Frontal cortex (tissue), 4 donors: ENCODE measurements at places on chromosomes 4 and X.

DNA sequence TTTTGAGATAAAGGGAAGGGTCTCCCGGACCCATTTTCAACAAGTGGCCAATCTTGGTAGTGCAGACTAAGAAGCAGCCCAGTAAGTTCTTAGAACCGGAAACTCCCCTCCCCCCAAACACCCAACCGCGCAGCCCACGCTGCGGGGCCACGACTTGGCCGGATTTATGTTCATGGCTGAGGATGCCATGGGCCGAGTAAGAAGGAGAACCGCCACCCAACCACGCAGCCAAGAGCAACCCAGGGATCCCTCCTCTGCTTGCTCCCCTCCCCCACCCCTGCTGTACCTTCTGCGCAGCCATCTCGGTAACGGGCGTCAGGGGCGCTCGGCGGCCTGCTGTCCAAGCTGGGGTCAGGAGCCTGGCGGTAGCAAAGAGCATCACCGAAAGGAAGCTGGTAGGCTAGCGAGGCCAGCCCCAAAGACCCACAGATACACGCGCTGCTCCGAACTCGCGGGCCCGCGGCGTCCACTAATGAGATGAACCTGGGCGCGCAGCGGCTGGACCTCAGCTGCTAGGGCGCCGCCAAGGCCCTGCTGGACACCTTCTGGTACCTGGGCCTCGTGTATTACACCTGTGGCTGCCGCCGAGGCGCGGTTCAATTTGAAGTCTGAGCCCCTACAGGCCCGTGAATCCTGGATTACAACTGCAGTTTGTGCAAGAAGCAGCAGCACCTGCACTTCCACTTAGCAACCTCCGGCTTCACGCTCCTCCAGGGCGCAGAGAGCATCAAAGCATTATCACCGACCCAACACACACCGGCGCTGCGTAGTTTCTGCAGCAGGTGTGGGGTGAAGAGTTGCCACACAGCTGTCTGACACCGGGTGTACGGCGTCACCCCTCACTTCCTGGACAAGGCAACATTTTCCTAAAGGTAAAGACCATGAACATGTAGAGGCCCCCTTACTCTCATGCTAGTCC lies 63.4 kb downstream of the NUDT10 start:
- DNase-seq, result no peak

DNA sequence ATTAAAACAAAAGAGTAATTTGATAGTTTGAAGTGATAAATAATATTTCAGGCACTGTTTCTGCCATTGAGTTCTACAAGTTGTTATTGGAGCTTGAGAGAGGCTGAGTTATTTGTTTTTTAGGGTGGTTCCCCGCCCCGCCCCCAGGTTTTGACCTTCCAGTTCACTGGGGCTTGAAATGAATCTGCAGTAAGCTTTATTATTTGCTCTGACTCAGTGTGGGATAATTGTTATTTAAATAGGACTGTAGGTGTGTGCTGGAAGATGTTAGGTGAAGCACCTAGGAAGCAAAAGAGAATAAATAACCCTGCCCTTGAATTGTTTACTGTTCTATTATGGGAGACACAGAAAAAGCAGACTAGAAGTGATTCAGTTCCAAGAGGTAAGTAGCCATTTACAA lies 81.2 kb upstream of the KCNIP4 start:
- DNase-seq, result no peak

- no peak for DNase-seq
These were observed 119.7 kb downstream of the CHRNA9 start for GRCh38 chr4:40454816-40455215.

- DNase-seq, result no peak
These were observed 42.5 kb upstream of the MAP9 start for GRCh38 chr4:155419266-155419665.

- no peak for DNase-seq
These were observed 103.5 kb downstream of the TNIP2 start for GRCh38 chr4:2652415-2653160.

- DNase-seq, result no peak
These were observed 5.4 kb upstream of the NUDT9 start for GRCh38 chr4:87416965-87417364.

DNA sequence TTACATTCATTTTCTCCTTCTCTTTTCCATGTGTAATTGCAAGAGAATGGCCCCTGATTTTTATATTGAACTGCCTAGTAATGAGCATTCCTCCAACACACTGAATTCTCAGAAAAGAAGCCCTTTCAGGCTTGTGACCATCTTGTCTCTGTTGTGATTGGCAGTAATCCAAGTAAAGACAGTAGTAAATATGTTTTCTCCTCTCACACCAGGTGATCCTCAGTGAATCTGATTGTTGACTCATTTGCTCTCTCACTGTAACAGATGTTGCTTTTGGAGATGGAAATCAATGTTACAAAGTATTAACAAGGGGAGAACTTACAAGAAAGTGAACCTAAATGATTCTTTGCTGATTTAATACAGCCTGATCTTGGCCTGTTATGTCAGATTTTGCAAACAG lies 271.0 kb downstream of the AFF2 start:
- no peak for DNase-seq

- DNase-seq, result no peak
These were observed 112.2 kb upstream of the MAP3K15 start for GRCh38 chrX:19627533-19627932.

- DNase-seq, result no peak
These were observed 33.2 kb downstream of the EFHC2 start for GRCh38 chrX:44310227-44310626.

DNA sequence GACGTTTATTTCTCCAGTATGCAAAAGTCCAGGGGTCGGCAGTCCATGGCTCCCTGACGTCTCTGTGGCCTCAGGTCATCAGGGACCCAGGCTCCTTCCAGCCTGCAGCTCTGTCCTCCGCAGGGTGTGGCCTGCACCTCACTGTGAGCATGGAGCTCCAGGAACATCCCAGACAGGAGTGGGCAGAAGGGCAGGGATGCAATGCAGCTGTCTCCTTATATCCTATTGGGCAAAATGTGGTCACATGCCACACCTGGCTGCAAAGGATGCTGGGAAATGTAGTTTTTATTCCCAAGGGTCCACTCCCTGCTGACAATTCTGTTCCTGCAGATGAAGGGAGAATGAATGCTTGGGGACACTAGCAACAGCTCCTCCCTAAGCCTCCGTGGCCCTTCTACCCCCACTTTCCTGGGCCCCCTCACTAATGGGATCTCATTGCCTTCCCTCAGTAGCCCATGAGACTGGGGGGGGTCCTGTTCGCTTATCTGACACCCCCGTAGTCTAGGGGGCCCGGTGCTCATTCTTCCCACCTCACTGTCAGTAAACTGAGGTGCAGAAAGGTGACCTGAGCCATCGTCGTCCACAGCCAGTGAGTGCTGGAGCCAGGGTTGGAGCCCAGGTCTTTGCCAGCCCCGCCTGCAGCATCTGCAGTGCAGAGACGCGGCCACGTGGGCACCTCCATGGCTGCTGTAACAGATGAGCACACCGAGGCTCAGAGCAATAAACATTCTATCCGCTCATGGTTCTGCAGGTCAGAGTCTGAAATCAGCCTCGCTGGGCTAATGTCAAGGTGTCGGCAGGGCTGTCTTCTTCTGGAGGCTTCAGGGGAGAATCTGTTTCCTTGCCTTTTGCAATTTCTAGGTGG lies 5.9 kb upstream of the GRPEL1 start:
- no peak for DNase-seq

DNA sequence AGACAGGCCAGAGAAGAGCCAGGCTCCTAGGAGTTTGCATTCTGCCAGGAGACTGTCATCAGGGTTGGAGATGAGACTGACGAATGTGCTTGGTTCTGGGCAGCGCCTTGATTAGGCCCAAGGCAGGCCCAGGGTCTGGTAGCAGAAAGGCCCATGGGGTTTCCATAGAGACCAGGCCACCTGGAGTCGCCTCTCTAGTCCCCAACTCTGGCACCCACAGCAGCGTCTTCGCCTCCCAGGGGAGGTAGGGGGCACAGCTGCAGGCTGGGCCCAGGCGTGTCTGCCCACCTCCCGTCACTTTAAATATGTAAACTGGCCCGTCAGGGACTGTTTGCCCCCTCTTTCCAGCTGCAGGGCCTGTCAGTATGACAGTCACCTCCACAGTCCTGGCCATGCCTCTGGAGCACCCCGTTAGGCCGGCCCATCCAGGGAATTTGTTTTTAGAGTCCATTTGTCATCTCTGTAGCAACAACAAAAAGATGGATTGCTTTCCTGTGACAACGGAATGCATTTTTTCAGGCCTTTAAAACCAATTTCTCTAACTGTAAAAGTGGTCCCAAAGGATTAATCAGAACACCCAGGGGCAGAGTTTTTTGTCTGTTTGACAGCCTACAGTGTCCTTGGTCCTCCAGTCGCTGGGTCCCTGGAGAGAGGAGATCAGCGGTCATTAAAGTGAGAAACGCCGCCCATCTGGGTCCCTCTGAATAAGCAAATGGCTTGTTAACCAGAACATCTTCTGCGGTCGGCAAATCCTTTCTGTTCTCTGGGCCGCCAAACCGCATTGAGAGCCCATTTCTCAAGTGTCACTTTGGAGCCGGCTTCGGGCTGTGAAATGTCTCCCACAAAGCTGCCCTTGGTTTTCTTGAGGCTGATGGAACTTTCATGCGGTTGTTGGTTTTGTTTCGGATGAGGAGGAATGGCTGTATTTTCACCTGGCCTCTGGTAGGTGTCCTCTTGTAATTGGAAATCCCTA lies 153.0 kb upstream of the PSAPL1 start:
- DNase-seq, result no peak

DNA sequence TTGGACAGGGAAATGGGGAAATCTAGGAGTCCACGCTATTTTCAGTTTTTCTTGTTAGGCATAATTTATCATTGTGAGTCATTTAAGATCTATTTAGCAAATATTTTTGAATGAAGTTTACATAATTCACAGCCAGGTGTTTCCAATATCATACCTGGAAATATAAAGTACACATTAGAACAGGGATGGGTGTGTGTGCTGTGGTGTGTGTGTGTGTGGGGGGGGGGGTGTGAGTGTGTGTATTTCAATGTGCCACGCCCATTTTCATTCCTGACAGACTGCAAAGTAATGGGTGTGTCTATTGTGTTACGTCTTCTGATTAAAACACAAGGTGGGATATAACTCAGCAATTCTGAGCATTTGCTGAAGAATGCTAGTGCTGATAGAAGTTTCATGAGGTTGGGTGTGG lies 33.2 kb downstream of the ARHGAP10 start:
- no peak for DNase-seq

- DNase-seq, result no peak
These were observed 174.3 kb downstream of the ATP10D start for GRCh38 chr4:47659342-47659741.

DNA sequence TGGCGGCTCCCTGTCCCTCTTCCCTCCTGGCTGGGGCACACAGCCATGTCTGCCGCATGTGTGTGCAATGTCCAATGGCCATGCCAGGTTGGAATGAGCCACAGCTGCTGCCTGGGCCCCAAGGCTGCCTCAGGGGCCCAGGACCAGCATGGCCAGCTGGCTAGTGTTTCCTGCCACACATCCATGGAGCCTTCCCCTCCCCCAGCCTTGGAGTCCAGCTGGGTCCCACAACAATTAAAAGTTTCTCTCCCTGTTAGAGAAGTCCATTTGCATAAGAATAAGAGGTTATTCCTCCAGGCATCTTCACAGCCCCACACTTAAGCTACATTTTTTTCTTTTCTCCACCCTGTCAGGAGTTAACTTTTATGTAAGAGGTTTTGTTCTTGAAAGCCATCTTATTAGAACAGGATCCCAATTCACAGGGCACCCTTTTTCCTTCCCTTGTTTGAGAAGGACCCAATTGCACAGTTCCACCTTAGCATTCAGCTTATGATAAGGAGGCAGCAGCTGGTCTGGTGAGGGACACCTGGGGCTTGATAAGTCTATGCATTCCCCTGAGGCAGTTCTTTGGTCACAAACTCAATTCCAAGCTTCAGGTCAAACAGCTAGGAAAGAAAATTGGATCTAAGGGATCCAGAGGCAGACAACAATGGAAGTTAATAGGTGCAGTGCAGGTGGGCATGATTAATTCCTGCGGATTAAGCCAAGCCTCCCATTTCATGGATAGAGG lies 963.3 kb upstream of the GRIA3 start:
- no peak for DNase-seq

GRCh38 chrX:100874325-100874724 lies at the start of gene NOX1:
NOX1 (minus strand) TSS chrX:100874359; CDS start chrX:100874139, 220 bp downstream.
- DNase-seq, result no peak

- DNase-seq, result no peak
These were observed 1166.3 kb upstream of the PCDH7 start for GRCh38 chr4:29553846-29554245.

DNA sequence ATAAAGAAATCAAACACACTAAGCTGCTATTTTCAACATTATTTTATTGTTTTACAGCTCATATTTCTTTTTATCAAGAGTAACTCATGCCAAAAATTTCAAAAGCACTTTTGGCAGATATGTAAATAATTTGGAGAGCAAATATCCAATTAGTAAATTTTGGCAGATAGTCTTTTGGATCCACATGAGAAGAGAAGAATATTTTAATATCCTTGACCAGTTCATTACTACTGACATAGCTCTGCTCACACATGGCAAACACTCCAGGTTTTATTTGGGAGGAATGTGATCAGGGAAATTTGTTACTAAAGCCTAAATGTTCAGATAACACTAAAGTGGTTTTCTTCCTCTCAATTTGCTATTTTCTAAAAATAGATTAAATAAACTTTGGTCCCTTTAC lies 1054.3 kb downstream of the FAT4 start:
- no peak for DNase-seq

DNA sequence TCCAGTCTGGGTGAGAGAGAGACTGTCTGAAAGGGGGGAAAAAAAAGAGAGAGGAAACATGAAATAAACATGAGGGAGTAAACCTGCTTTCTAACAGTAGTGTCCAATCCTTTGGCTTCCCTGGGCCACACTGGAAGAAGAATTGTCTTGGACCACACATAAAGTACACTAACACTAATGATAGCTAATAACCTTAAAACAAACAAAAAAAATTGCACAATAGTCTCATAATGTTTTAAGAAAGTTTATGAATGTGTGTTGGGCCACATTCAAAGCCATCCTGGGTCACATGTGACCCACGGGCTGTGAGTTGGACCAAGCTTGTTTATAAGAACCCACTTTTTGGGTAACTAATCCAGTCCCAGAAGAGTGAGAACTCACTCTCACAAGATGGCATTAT lies 30.3 kb downstream of the PDS5A start:
- DNase-seq, result no peak
